Activated CD8-positive, alpha-beta memory T cell treated with anti-CD3 and anti-CD28 coated beads for 4 hours (primary cell): ENCODE measurements at places on chromosomes 12 and 14.

DNA sequence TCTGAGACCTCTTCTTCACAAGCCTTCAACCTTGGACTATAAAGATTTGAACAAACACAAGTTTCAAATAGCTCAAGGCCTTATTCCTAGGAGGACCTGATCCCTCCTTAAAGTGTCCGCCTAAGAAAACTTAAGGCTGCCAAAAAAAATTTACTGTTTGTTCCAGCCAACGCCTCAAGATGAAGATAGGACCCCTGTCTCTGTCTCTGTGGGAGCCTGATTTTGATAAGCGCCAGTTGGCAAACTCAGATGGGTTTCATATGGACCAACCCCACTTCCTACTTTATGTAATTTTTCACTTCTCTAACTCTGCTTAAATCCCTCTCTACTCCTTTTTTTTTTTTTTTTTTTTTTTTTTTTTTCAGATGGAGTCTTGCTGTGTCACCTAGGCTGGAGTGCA, 11.0 kb downstream of the FKBP3 start:
- DNase-seq = no peak

GRCh38 chr14:83520837-83521236, 1987.2 kb upstream of the SEL1L start:
- DNase-seq = no peak

DNA sequence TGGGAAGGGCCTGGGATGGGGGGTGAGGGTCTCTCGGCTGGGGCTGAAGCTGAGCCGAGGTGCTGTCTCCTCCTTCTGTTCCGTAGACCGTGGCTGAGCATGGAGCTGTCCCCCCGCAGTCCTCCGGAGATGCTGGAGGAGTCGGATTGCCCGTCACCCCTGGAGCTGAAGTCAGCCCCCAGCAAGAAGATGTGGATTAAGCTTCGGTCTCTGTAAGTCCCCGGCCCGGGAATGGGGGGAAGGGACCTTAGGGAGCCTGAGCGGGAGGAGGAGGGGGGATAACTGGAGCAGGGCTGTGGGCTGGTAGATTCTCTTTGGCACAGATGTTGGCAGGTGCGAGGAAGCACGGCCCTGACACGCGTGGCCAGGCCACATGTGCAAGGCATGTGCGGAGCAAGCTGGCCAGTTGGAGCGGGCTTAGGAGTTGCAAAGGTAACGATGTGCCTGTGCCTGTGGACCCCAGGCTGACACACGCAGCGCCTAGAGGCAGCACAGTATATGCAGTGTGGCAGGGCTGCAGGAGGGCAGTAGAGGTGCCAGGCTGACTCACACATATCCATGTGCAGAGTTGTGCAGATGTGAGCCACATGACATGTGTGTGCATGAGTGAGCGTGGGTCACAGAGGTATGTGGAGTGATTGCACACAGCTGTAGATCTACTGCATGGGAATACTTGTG, 512 bp downstream of the PDE1B start:
- no peak for DNase-seq

GRCh38 chr12:107352347-107353081, 259.2 kb upstream of the CRY1 start:
- peak; percentile 16 for DNase-seq

- DNase-seq = no peak
Measured at GRCh38 chr14:36271939-36272907, 48.2 kb downstream of the MBIP start.
